Smooth muscle cell of the brain vasculature (primary cell): ENCODE measurements at places on chromosomes 7 and 10.

- DNase-seq: no peak
Measured at GRCh38 chr7:122833888-122834570, 52.2 kb downstream of the CADPS2 start.

DNA sequence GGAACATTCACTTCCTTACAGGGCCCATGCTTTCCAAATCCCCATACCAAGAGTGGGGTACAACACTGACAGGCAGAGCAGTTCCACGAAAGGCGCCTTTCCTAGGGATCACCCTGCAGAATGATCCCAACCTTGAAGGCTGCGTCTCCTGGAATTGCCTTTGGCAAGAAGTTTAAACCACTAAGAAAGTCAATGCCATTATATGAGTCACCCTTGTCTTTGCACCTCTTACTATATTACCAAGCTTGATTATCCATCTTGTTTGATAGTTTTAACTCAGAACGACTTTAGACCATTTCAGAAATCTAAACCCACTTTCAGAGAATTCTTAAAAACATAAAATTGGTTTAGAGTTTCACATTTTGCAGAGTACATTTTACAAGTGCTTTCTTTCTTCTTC is 282.1 kb downstream of the ARHGAP12 start:
- no peak for DNase-seq

- DNase-seq: no peak
Measured at GRCh38 chr7:12747687-12748306, 60.4 kb downstream of the ARL4A start.

DNA sequence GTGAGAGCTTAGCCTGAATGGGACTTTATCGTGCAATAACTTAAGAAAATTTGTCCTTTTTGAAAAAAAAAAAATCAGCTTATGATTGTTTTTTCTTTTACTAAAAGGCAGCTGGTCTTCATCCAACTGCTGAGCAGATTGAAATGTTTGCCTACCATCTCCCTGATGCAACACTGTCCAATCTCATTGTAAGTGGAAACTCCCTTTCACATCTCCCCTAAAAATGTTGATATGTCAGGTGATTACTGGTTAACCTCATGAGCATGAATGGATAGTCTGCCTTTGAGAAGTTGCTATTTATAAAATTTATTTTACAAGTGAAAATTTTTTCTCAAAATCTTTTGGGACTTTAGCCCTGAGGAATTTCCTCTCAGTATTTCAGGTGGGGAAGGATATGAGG is 17.8 kb upstream of the HKDC1 start:
- no peak for DNase-seq

DNA sequence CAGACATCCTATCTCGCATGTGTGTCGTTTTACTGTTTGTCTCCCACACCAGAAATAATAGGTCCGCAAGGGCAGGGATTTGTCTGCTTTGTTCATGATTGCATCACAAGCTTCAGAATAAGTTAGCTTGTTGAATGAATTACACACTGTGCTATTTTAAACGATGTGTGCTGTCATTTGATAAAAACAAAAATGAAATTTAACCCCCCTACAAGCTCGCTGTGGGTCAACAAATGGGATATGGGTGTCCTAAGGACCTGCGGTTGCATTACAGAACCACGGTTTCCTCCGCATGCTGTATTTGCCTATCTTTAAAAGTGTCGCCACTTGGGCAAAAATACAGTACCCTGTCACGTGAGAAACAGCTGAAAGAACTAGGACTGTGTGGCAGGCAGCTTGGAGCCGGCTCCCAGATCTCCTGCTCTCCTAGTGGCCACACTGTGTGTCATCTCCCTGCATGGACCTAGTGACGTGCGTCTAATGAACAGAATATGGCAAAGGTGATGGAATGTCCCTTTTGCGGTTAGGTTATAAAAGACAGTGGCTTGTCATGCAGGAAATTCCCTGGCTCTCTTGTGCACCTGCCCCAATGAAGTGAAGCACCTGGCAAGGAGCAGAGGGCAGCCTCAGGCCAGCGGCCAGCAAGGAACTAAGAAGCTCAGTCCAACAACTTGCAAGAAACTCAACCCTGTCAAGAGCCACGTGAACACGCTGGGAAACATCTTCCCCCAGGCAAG is 32.9 kb upstream of the CRYGN start:
- no peak for DNase-seq

GRCh38 chr7:151342102-151342646 is 562 bp downstream of the NUB1 start:
- no peak for DNase-seq

DNA sequence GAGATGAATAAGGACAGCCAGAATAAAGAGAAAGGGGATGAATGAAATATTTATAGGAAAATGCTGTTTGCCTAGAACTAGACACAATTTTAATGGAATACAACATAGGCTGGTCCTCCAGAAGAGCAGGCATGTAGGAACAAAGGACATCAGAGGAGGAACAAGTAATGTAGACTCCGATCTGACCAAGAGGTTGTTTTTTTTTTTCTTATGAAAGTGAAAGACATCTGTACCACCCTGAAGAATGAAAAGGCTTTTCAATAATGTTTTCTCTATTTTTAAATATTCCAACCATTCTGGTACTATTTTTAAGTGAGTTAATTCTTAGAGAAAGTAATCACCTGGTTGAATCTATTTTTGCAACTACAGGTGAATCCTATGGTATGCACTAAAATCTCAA is 136.9 kb upstream of the PTN start:
- no peak for DNase-seq

- no peak for DNase-seq
Measured at GRCh38 chr10:84194424-84195043, at the start of gene CDHR1. Gene CDHR1, plus strand, starts transcription at chr10:84194537. Its CDS starts 224 bp downstream, at chr10:84194761.

- no peak for DNase-seq
Measured at GRCh38 chr10:125200396-125200795, 40.0 kb upstream of the CTBP2 start.

- peak; percentile 36 for DNase-seq
Measured at GRCh38 chr10:110138197-110138812, 69.1 kb upstream of the MXI1 start.

DNA sequence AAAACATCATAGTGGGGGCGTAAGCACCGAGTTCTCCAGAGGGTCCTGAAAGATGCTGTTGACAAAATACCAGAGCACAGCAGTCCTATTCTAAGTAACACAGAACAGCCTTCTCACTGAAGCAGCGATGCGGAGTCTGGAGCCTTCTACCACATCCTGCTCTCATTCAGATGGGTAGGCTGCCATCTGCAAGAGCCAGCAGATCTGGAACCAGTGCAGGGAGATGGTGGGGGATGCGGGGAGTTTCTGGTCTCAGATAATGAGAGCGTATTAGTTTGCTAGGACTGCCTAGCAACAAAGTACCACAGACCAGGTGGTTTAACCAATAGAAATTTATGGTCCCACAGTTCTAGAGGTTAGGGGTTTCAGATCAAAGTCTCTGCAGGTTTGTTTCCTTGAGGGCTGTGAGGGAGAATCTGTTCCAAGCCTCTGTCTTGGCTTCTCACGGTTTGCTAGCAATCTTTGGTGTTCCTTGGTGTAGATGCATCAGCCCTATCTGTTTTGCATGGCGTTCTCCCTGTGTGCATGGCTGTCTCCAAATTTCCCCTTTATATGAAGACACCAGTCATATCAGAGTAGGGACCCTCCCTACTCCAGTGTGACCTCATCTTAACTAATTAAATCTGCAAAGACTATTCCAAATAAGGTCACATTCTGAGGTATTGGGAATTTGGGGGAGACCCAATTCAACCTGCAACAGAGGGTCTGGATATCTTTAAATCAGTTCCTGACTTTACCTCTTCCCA is 52.0 kb upstream of the STEAP1B start:
- DNase-seq: no peak

GRCh38 chr7:29309041-29309854 is 114.7 kb downstream of the CHN2 start:
- no peak for DNase-seq

- DNase-seq: peak; percentile 80
Measured at GRCh38 chr7:116316838-116317628, 106.7 kb downstream of the TES start.

DNA sequence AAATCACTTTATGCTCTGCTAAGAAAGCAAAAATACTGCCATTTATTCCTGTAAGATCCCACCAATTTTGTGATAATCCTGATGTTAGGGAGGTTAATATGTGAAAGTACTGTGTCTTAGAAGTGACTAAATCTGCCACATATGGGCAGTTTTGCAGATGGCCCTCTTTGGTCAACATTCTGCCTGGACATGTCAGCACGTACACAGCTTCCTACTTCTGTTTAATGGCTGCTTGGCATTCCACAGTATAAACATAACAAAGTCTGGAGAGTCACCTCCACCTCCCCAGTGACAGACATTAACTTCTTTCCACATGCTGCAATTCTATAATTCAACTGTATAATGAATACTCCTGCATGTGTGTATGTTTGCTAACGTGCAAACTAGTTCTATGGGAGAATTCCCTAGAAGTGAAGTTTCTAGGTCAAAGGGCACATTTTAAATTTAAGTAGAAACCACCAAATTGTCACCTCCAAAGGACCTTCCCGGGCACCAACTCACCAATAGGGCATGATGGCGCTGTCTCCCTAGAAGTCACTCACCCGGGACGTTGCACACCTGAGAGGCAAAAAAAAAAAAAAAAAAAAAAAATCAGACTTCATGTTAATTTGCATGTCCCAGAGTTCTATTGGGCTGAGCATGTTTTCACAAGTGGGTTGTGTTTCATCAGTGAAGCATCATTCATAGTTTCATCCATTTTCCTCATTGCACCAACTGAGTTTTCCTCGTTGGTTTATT is 38.9 kb downstream of the MKI67 start:
- no peak for DNase-seq

DNA sequence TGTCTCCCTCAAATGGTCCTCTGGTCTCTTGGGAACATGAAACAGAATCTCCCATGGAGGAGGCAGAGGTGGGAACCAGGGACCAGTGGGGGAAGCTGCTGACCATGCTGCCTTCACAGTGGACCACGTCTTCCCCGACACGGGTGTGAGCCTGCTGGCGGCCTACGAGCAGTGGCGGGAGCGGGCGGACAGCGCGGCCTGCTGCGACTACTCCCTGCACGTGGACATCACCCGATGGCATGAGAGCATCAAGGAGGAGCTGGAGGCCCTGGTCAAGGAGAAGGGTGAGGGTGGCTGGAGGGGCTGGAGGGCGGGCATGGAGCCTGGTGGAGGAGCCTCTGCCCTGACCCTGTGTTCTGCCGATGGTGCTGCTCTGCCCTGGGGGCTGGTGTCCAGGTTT is 8.0 kb downstream of the DPYSL4 start:
- no peak for DNase-seq

DNA sequence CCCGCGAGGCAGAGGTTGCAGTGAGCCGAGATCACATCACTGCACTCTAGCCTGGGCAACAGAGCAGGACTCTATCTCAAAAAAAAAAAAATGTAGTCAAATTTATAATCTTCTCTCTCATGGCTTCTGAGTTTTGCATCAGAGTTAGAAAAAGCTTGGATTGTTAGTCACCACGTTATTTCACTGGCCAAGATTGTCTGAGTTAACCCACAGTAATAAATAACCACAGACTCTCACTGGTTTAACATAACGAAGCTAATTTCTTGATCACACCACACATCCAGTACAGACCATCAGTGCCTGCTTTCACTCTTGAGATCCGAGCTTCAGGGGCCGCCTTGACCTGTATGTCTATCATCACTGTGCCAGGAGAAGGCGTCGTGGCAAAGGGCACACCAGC is 116.8 kb upstream of the JCAD start:
- DNase-seq: no peak

DNA sequence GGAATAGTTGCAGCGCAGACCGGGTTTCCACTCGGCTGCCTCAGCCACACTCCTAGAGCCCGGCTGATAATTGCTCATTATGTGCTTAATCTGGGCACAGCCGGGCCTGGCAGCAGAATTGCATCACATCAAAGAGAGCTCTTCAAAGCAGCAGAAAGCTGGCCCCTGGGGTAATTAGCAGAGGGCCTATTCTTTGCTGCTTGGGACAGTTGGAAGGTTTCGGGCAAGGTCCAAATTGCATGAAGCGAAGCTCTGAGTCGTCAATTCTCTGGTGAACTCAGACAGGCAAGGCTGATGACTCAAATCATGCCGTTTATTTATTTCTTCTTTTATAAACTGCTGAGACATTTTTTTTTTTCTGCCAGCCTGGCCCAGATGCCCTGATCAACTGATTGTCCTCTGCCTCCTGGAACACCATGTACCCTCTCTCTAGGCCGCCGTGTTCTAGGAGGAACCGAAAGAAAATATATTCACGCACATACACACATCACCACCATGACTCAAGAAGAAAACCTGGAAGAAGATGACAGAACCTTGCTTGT is 242.2 kb downstream of the RAB11FIP2 start:
- no peak for DNase-seq

GRCh38 chr10:127447197-127447596 is 101.9 kb upstream of the NPS start:
- DNase-seq: no peak

DNA sequence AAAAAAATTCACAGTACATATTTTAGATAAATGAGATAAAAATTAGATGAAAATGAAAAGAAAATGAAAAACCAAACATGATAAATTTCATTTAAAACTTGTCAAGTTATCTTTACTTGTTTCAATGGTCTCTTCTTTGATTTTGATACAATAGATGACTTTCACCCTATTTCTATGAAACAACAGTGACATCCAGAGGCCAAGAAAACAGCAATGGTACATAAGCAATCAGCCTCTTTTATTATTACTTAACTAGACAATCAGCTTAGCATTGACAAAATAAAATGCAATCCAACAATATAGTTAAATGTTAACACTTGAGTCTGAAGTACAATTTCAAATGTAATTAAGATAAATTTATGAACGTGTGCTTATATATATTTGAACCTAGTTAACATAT is 74.8 kb upstream of the GPR37 start:
- no peak for DNase-seq

DNA sequence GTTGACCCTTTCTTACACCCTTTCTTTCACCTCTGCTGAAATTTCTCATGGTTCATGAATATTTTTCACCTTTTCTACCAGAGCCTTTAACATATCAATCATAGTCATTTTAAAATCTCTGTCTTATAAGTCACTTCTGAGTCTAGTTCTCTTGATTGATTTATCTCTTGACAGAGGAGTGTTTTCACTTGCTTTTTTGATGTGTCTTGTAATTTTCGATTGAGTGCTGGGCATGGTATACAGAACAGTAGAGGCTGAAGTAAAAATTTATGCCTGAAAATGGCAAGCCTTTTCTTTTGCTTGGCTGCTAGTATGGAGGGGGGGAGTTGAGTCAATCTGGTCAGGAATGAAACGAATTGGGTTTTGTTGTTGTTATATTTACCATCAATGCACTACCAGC is 41.2 kb upstream of the NPTX2 start:
- no peak for DNase-seq

GRCh38 chr10:104268405-104268712 is 625 bp upstream of the GSTO2 start:
- no peak for DNase-seq

DNA sequence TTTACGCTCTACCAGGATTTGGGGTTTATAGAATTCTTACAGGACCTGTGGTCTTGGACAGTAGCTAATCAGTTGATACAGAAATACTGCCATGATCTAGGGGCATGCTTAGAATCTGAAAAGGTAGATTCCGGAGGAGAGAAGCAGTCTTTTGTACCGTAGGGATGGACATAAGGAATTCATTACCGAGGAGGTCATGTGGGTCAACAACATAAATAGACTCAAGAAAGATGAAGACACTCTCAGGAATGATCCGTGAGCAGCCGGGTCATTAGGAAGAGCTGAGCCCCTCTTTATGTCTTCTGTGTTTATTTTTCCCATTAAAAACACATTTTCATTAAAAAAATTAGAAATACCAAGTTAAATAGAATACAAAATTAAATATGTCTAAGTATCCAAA is 160.1 kb upstream of the TNS3 start:
- no peak for DNase-seq

- DNase-seq: no peak
Measured at GRCh38 chr10:86340176-86340990, 26.2 kb downstream of the GRID1 start.
